T-helper 22 cell (primary cell): ENCODE measurements at places on chromosomes 1 and 21.

GRCh38 chr1:45840704-45841103 is 37.3 kb downstream of the MAST2 start:
- DNase-seq = no peak

DNA sequence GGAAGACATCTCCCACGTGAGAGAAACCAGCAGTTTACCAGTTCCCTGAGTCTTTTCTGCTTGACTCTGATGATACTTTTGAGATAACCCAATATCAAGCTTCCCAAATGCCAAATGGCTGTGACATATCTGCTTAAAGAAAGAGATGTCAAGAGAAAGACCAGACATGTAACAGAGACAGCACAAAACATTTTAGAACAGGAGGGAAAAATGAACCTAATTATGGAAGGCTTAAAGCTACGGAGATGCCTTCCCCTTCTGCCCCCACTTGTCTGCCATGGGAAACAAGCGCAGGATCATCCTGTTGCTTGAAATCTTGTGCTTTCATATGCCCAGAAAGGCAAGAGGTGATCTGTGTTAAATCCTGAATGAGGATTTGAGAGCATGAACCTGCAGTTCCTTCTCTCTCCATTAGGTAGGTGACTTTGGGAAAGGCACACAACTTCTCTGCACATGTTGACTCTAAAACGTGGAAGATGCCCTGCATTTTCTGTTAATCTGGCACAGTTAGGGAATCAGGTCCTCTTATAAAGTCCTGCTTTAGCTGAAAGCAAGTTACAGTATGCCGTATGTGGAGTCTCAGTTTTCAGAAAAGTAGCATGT is 46.7 kb upstream of the MTR start:
- DNase-seq = no peak

GRCh38 chr21:14752345-14752909 is 206.3 kb upstream of the SAMSN1 start:
- no peak for DNase-seq

DNA sequence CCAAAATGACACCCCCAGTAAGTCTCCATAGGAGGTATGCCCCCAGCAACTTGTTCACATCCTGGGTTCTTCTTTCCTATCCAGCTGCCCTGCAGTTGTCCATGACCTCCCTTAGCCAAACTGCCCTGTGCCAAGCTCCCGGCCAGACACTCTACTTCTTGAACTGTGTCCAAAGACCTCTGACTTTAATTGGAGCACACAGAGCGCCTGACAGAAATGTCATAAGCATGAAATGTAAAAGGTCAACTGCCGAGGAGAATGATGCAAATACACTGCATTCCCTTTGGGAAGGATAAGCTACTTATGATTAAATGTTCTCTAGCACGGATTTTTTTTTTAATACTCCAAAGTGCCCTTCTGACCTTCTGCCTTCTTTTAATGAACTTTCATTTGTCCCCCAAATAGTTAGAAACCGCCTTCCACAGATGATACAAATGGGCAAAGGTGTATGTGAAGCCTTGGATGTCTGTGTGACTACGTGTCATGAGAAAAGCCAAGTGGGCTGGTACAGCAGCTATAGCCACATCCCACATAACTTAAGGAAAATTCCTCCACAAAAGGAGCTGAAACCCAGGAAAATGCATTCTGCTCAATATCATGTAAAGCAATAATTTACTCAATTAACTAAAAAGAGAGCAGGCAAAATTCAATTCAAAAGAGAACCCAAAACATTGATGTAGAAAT is 26.8 kb downstream of the PALMD start:
- DNase-seq = no peak

- DNase-seq = no peak
Measured at GRCh38 chr1:109763646-109764415, at the start of gene EPS8L3. EPS8L3 (minus strand) TSS chr1:109763923; CDS start chr1:109761749, 2,174 bp downstream.

GRCh38 chr1:235776396-235776795 is 90.3 kb downstream of the LYST start:
- no peak for DNase-seq

GRCh38 chr1:234953655-234954405 is 174.8 kb downstream of the TOMM20 start:
- no peak for DNase-seq

DNA sequence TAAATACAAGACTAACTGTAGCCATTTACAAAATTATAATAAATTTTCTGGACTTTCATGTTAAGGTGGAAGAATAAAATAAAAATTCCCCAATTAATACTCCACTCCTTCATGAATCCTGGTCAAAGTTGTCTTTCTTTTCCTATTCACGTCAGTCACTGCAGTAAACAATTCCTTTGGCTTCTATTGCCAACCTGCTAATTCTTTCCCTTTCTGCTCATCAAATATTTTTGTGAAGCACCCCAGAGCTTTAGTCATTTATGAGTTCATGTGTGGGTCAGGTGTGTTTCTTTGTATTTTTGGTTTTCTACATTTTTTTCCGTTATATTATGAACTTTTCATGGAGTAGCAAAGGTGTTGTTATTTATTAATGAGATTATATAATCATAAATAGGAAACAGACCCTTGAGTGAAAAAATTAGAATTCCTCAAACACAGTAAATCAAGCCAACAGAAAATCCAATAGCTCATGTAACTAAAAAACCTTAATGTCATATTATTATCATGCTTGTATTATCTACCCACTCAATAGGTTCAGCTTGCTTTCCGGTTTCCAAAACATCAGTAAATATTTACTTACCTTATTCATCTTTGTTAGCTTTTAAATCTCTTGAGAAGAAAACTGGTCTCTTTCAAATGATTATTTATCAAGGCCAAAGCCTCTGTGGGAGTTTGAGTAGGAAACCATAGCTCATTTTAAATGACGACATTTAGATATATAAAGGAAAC is 29.6 kb upstream of the PLA2G4A start:
- no peak for DNase-seq

DNA sequence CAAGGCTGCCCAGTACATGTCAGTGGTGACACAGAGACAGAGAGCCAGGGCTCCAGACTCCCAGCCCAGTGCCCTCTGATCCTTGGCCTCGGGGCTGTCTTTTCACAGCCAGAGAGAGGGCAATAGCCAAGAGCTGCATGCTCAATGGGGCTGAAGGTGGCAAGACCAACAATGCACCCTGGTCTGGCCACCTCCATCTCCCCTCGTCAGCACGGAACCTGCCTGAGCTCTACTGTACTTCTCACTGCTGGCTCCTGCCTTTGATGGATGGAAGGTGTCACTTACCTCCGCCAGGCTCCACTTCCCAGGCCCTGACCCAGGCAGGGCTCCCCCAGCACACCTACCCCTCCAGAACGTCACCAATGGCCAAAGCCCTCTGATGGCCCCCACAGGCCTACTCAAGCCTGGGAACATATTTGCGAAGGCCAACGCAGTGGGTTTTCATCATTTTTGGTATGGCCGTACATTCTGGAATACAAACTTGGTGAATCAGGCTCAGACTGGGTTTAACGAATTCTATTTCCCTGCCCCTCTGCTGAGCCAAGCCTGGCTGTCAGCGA is 88.1 kb downstream of the DMRTB1 start:
- no peak for DNase-seq

DNA sequence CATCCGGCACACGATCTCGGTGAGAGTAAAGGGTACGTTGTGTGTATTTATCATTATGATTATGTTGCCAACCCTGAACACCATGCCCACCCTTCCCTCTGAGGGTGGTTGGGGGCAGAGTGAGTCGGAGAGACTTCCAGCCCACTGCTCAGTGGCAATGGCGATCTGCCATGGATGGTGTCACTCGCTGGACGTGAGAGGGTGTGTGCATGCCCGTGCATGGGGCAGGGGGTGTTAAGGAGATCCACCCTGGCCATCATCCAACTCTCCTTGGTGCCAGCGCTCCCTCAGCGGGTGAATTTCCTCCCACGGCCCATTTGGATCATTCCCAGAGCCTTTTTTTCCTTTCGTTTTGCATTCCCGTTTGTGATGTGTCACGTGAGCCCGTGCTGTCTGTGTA is 74.1 kb upstream of the CNTN2 start:
- no peak for DNase-seq

- no peak for DNase-seq
Measured at GRCh38 chr1:153349363-153350320, 1.0 kb upstream of the PGLYRP4 start.

GRCh38 chr1:31069392-31069791 is 3.9 kb upstream of the PUM1 start:
- DNase-seq = no peak

- DNase-seq = no peak
Measured at GRCh38 chr1:74733604-74734484, 892 bp downstream of the TYW3 start.

DNA sequence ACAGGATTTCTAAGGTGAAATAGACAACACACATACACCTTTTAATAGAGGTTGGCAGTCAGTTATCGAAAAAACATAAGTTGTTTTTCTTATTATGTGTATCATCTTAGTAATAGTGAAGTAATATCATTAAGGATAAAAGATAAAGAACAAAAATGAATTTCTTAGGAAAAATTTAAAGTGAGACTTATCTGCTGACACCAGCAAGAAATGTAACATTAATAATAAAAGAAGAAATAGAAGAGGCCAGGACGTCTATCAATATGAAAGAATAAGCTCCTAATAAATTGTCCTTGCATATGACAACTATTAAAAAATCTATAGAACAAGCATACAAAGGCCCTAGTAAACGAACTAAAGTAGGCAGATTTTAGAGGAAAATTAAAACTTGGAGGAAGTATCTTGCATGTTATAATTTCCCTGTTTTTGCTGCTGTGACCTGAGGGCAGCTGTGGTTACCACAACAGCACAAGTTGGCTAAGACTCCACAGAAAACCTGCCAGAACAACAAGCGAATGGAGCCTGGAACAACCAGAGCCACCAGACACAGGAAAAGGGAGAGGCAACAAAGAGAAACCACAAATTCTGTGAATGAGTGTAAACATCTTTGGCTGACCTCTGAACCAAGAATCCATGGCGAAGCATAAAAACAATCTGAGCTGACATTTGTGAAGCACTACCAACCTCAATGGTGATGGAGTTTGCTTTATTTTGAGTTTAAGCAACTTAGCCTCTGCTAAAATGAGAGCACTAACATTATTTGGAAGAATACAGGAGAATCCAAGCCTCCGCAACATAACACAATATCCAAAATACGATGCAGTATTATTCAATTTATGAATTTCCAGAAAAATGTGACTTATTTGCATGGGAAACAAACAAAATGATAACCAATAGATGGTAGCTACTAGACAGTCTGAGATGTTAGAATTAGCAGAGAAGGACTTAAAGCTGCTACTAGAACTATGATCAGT is 207.5 kb downstream of the KCNT2 start:
- no peak for DNase-seq

DNA sequence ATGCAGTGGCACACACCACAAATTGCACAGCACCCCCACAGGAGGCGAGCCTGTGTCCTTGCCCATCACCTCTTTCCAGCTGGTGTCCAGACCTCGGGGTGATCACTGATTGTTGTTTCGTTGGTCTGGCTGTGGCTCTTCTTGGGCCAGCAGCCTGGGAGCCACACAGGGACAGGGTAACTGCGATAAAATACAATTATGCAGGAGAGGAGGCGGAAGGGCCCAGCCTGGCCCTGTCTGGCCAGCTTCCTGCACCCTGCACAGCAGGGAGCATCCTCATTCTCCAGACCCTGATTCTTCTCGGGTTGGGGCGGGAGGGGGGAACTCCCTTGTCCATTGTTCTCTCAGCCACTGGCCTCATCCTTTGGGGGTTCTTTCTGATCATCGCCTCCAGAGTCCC is 83.6 kb downstream of the ADARB1 start:
- no peak for DNase-seq

- DNase-seq = no peak
Measured at GRCh38 chr1:208808301-208808700, 564.1 kb upstream of the PLXNA2 start.

- DNase-seq = no peak
Measured at GRCh38 chr1:112496290-112496689, 12.5 kb upstream of the WNT2B start.

DNA sequence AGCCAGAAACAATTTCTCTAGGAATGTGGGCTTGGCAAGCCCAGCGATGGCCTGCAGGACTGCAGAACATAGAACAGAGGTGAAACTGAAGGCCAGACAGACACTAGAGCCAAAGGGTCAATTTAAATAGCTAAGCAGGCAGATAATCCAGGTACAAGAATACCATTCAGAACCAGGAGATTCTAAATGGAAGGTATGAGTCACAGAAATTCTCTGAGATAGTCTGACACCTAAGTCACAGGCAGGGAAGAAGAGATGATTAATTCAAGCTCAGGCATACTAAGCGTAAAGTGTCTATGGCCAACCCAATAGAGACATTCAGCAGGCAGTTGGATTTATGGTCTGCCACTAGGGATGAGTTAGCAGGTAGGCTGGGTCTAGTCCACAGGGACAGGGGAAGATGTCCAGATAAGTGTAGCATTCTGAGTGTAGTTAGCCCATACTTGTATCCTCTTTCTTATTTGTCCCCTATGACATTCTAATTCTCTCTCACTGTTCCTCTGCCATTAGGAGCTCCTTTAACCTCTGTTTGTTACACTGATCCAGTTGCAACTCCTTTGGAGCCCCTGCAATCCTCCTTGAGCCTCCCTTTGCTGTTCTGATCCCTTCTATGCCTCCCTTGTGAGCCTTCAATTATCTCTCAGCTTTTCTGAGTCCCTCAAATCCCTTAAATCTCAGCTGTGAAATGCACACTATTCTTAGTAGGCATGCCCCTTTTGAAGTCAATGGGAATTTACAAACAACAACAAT is 383.8 kb downstream of the LMO4 start:
- no peak for DNase-seq

DNA sequence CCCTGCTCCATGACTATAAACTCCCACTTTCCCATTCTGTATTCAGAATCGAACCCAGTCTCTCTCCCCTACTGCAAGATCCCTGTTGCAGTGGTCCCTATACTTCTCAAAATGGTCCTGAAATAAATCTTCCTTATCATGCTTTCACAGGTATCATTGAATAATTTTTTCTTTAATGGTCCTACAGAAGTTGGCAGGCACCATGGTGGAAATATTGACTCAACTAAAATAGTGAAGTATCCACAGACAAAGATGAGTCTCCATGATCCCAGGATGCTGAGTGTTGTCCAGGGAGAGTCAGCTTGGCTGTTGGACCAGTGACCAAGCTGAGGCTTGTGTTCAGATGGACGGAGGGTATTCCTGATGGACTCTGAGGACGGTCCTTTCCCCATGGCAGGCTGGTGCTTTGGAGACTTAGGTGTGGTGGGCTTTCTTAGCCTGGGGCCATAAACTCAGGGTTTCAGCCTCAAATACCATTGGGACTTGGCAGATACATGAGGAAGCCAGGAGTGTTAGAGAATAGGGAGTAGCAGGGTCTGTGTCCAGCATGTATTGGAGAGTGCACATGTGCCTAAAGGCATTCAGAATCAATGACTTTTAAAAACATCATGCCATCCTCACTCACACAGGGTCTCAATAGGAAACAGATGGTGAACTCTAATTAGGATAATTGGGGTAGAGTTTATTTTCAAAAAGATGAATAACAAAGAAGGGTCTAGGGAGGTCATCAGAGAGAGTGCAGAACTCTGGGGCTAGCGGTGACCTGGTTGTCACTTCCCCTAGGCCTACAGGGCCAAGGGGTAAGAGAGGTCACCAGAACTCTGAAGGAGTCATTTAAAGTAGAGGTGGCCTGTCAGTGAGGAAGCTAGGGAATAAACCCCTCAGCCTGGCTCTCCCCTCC is 19.8 kb downstream of the TINAGL1 start:
- DNase-seq = no peak

GRCh38 chr1:230849451-230850224 is 18.7 kb downstream of the C1orf198 start:
- DNase-seq = no peak
